ENCODE measurements at places on chromosomes 1 and 21. TPM values are rescaled to one million over a fixed set of nuclear protein-coding genes. Genes with fewer than 3 reads are reported as not detected.

The PPM1J gene
- 2.1 TPM for total RNA-seq

The SHE gene
- total RNA-seq = 8.2 TPM

The OR2T11 gene
- total RNA-seq = not detected

The TNFRSF25 gene
- total RNA-seq = 10.3 TPM

The MROH7 gene
- total RNA-seq = 4.3 TPM

The LCE1C gene
- not detected for total RNA-seq
